NCI-H1436 treated with DMSO at 0.1 percent for 48 hours (cell line): ENCODE measurements at places on chromosomes 3 and 15.

GRCh38 chr3:25885544-25885943 lies 95.7 kb downstream of the OXSM start:
- no peak for DNase-seq

DNA sequence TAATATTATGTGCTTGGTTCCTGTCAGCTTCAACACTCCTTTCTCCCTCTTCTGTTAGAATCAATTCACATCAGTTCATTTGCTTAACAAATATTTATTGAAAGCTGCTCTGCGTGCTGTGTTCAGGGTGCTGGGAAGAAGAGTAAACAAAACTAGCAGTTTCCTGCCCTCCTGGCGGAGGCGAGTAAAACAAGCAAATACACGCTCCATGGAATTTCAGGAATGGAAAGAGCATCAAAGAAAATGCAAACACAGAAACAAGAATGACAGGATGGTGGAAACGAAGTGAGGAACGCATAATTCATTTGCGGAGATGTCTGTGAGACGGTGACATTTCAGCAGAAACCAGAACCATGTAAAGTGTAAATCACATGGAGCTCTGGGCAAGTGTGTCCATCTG lies 49.4 kb upstream of the SPTSSB start:
- DNase-seq, result no peak

DNA sequence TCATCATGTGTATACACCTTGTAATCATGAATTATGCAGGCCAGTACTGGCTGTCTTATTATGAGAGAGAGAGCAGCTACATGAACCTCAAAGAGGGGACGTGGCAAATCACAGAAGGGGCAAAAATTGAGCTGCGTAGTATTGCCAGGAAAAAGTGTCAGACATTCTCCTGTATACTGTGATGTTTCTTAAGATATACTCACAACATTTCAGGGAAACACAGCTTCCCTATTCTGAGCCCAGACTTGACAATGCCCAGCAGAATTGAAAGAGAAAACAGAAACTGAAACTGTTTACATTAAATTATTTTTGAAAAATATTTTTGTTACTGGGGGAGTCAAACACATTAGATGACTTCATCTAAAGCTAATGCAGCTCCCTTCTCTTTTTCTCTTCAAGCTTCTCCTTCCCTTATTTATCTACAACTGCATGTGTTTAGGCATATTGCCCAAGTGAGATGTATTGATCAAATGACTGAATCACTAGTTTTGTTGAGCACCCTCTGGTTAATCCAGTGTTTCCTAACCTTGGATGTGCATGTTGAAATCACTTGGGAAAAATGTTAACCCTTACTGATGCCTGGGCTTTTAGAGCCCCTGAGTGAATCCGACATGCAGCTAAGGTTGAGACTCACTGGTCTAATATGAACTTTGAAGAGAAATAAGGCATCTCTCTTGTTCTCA lies 39.5 kb downstream of the CADPS start:
- DNase-seq, result no peak

DNA sequence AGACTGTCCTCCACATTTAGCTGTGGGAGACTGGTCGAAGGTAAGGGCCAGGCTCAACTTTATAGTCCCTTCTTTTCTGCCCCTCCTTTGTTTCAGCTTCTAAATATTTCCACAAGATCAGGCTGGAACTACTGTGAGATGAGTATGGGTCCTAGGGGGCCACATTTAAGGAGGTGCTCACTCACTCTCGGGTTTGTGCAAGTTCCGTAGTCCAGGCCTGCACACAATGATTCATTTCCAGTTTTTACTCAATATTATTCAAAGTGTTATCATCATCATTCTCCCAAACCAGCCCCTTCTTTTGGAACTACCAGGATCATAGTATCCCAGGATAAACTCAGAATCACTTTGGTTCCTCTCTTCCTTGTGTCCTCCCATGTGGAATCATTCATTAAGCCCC lies 289.1 kb downstream of the ADAMTSL3 start:
- DNase-seq, result no peak
